Omental fat pad (tissue), 4 donors: ENCODE measurements at places on chromosomes 6 and 20. TPM values are rescaled to one million over a fixed set of nuclear protein-coding genes. Genes with fewer than 3 reads are reported as not detected.

DNA sequence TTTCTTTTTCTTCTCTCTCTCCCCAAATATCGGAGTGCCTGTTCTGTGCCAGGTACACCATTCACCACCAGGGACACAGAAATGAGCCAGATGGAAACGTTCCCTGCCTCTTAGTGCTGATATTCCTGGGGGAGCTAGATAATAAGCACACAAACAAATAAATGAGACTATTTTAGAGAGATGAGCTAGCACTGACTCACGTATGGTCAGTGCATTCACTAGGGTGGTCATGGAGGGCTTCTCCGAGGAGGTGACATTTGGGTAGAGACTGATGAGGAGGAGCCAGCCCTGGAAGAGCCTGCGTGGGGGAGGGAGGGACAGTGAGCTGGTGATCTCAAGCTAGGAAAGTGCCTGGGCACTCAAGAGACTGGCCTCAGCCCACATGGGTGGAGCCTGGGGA, 252.3 kb upstream of the KCNG1 start:
- no peak for DNase-seq

GRCh38 chr6:166533205-166533824, 53.2 kb downstream of the RAMACL start:
- no peak for DNase-seq

DNA sequence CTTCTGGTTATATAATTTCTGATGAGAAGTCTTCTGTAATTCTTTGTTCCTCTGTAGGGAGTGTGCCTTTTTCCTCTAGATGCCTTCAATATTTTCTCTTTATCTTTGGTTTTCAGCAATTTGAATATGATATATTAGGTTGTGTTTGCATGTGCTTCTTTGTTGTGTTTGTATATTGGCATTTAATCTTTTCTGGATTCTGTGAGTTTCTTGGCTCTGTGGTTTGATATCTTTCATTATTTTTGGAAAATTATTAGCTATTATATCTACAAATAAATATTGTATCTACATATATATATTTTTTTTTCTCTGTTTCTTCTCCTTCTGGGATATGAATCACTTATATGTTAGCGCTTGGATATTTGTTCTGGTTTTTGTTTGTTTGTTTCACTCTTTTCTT, 9.1 kb upstream of the DBNDD2 start:
- no peak for DNase-seq

- DNase-seq = no peak
Observed at GRCh38 chr6:125193208-125193607, 39.6 kb downstream of the TPD52L1 start.

DNA sequence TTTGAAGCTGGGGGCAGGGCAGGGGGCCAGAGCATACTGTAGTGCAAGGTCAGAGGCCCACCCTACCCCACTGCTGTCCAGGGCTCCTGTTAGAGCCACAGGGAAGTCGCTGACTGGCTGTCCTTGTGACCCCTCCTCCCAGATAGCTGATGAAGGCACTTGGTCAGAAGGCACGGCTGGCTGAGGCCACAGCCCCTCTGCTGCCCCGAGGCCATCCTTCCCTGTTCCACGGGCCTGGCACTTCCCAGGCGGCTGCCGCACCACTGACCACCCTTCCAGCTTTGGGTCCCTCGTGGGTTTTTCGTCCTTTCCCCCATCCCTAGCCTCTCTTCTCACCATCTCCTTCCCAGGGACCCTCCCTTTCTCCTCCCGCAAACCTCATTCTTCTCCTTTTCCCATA, 9.2 kb upstream of the EMILIN3 start:
- DNase-seq = no peak

DNA sequence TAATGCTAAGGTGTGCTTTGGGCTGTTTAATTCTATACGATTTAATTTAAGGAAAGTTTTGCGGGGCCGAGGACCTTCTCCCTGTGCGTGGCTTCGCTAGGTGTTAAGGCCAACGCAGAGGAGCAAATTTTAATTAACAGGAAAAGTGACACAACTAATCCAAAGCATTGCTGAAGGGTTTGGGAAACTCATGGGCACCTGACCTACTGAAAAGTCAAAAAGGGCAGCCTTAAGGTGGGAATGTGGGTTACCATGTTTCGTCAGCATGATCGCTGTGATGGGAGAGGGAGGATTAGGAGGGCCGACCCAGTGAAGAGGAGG, 415 bp upstream of the CUL9 start:
- no peak for DNase-seq

GRCh38 chr6:135842618-135843392, 8.7 kb upstream of the PDE7B start:
- DNase-seq = no peak

AURKA gene
- total RNA-seq = 4.1 TPM

JPH2 gene
- total RNA-seq = 7.9 TPM

TUBE1 gene
- 68.7 TPM for total RNA-seq
